ENCODE measurements at places on chromosomes 3 and 15.

DNA sequence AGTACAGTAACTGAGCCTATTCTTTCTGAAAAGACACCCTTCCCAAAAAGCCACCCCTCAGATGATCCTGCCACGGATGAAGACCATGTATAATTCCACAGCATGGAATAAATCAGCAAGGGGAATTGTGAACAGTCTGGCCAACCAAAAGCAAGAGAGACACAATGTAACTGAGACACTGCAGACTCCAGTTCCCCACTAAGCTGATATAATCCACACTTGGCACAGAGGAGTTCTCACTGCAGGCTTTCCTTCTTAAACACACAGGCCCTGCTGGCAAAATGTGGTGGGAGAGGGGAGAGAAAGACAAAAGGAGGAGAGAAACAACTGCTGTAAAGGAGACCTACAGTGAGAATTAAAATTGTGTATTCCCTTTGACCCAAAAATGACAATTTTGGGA, 12.7 kb downstream of the GPR156 start:
- no peak for DNase-seq

GRCh38 chr3:193530231-193531165, 24.2 kb downstream of the ATP13A4 start:
- DNase-seq, result no peak

- DNase-seq, result no peak
Observed at GRCh38 chr15:67839499-67839928, 331 bp downstream of the RNU6-1 start.

DNA sequence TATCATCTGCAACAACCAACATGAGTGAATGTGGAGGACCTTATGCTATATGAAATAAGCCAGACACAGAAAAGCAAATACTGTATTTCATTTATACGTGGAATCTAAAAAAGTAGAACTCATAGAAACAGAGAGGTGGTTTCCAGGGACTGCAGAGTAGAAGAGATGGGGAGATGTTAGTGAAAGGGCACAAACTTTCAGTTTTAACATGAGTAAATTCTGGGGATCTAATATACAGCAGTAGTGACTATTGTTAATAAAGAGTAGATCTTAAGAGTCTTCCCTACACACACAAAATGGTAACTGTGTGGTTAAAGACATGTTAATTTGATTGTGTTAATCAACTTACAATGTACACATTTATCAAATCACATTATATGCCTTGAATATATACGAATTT, 20.9 kb upstream of the MELTF start:
- DNase-seq, result no peak

DNA sequence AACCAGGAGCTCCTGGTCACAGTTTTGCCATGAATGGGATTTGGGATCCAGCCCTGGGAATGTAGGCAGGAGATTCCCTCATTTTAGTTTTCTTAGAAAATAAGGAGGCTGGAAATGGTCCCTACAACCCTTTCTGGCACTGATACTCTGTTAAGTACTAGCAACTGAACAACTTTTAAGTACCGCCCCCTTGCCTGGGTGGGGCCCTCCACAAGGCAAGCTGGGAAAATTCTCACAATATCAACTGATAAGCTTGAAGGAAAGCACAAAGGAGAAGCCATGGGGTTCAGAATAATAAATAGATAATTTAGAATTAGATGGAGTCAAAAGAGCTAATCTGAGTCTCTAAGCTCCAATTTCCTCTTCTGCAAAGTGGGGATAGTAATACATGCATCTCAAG, 4.2 kb upstream of the DGKG start:
- DNase-seq, result no peak

- DNase-seq, result no peak
Observed at GRCh38 chr3:132997404-132998185, 40.6 kb upstream of the TMEM108 start.

GRCh38 chr3:46986055-46986730, 6.7 kb downstream of the NBEAL2 start:
- DNase-seq, result no peak

DNA sequence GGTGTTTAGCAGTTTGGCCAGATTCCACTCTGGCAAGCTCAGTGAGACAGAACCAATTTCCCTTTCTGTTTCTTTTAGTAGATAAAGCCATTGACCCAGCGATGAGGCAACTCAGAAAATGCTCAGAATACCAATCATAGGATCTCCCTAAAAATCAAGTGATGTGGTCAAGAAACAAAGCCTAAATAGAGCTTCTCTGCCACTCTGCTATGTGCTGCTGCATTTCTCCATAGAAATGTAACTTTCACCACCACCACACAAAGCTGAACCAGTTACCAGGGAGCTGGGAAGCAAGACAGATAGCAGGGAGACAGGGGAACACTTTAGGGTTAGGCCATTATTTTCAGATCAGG, 109.8 kb downstream of the RPL22L1 start:
- DNase-seq, result no peak

DNA sequence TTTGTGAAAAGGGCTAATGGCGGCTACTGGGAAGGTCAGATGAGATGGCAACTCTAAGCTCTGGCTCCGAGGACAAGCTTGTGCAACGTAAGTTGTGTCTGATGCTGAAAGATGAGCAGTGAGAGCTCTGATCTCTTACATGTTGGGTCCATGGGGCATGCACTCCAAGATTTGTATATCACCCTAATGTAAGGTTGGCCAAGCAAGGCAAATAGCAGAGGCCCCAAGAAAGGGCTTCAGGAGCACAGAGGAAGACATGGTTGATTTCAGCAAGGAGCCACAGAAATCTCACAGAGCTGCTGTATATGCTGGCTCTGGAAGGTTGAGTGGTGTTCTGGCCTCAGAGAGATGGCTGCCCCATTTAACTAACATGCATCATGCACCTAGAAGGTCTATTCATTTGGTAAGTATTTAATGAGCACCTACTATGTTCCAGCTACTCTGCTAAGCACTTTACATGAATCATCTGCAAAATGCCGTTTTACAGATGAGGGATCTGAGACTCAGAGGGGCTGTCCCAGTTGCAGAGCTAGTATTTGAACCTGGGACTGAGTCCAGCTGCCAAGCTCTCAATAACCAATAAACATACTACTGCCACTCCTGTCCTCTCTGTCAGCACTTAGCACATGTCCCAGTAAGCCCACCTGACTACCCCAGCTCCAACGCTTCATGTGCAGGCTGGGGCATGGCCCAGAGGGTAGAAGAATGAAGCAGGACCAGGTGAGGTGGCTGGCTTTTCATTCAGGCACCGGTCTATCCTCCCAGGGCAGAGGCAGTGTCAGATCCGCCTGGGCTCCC, 27.8 kb upstream of the ATP2B2 start:
- peak; percentile 3 for DNase-seq

GRCh38 chr3:124076235-124076634, 84.3 kb upstream of the ROPN1 start:
- DNase-seq, result no peak

GRCh38 chr3:37569991-37570390, 291.7 kb upstream of the CTDSPL start:
- DNase-seq, result no peak

All from testis (tissue), 5 donors.